ENCODE measurements at places on chromosomes 4 and X. TPM values are rescaled to one million over a fixed set of nuclear protein-coding genes. Genes with fewer than 3 reads are reported as not detected.

DNA sequence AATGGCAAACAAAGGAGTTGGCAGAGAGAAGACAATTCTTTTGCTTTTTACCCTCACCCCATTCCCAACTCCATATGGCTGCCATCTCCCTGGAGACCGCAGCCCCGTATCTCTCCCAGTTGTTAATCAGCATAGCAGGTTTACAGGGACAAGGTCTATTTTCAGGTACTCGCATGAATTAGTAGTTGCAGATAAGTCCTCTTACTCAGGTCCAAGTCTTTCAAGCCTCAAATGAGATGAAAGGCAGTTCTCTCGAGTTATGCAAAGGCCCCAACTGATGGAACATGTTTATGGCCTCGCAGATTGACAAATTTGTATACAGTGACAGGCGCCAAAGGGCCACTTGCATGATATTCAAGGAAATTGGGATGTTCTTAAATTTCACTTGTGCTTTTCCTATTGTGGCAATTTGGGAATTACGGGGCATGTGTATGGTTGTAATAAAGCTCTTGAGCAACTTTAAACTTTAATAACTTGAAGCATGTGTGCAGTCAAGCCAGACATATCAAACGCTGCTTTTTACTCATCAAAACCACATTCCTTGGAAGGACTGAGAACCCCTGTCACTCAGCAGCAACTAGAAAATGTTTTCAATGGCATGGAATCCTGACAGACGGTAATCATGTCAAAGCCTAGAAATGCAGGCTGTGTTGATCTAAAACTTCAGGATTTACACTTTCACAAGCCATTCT, 45.1 kb downstream of the KDR start:
- DNase-seq = no peak

DNA sequence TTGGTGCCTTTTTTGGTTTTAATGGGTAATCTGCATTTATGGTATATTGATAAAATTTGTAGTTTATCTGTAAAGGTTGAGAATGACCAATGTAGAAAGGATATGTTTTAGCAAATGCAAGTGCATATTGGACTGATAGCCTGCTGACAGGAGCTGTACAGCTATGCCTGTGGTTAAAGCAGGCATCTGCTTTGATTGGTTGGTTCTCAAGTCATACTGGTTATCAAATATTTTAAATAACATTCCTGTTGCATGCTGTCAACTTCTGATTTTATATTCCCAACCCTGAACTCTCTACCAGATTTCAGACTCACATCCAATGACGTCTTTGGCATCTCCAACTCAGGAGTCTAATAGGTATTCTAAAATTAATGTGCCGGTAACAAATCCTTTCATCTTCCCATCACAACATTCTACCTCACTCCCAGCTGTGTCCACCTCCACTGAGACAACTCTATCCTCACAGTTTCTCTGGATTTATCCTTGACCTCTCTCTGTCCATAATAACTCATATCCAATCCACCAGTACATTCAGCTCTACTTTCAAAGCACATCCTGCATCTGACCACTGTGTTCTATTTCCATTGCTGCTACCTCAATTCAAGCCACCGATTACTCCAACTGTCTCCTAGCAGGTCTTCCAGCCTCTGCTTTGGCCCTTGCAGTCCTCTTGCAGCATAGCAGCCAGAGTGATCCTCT, 125.7 kb downstream of the CAMK2D start:
- DNase-seq = no peak

The EXOC1L gene
- not detected for polyA plus RNA-seq

The UGT2A1 gene
- 68.6 TPM for polyA plus RNA-seq

All from right renal pelvis (tissue), 4 donors.